ENCODE measurements at places on chromosomes 5 and 9. TPM values are rescaled to one million over a fixed set of nuclear protein-coding genes. Genes with fewer than 3 reads are reported as not detected.

GRCh38 chr5:65149827-65150226, 331.9 kb downstream of the ADAMTS6 start:
- H3K4me3 ChIP-seq = no peak overlapping the region
- H3K36me3 ChIP-seq = peaks cover 4% of the 10 kb centered on the region
- H3K4me1 ChIP-seq = peaks cover 8% of the 10 kb centered on the region
- H3K27me3 ChIP-seq = peaks cover 24% of the 10 kb centered on the region

- H3K4me3 ChIP-seq = no peak overlapping the region
- no peak overlapping the region for H3K27ac ChIP-seq
- H3K27me3 ChIP-seq = no peaks in the 10 kb centered on the region
- H3K4me1 ChIP-seq = no peaks in the 10 kb centered on the region
Measured at GRCh38 chr5:80837679-80838078, 122.5 kb upstream of the RASGRF2 start.

DNA sequence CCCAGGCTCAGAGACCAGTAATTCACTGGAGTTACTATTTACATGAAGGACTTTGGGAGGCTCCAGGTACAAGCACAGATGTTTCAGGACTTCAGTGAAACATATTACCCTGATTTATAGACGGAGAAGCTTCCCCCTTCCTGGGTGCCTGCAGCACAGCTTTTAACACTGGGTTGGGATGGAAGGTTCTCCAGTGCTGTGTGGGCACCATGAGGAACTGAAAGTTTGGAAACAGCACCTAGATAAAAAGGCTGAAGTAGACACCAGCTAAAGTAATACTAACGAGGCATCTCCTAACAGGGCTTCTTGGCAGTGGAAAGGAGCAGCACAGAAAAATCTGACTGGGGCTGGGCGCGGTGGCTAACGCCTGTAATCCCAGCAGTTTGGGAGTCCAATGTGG, 70.7 kb downstream of the GCNT1 start:
- no peaks in the 10 kb centered on the region for H3K27me3 ChIP-seq
- no peak for DNase-seq
- peaks cover 3% of the 10 kb centered on the region for H3K36me3 ChIP-seq
- no peak overlapping the region for H3K27ac ChIP-seq
- peaks cover 4% of the 10 kb centered on the region for H3K4me1 ChIP-seq
- H3K4me3 ChIP-seq = no peak overlapping the region

GRCh38 chr5:113230711-113231652, 203.8 kb downstream of the TSSK1B start:
- H3K27me3 ChIP-seq = no peaks in the 10 kb centered on the region
- no peak for DNase-seq
- H3K36me3 ChIP-seq = no peaks in the 10 kb centered on the region
- no peak overlapping the region for H3K4me3 ChIP-seq

- no peaks in the 10 kb centered on the region for H3K36me3 ChIP-seq
- no peaks in the 10 kb centered on the region for H3K27me3 ChIP-seq
- DNase-seq = no peak
Measured at GRCh38 chr5:28726815-28727214, 1688.4 kb upstream of the CDH9 start.

DNA sequence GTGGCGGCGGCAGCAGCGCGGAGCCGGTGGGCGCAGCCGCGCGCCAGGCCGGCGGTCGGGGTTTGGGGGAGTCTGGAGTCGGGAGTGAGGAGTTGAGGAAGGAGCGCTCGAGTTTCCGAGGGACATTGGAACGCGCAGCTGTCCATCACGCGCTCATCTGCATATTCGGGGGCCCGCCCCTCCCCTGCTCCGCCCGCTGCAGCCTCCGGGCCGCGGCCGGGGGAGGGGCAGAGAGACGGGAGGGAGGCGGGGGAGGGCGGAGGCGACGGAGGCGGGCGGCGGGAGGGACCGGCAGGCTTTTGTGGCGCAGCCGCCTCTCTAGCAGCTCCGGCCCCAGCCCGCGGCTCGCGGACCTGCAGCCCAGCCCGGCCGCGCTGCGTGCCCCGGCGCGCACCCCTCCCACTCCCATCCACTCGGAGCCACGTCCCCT, at the start of gene IRX2:
IRX2 (minus strand) TSS at position 86 of the 430 bp plus-strand sequence. CDS start 264 bp downstream, outside the sequence.
- peaks cover 42% of the 10 kb centered on the region for H3K4me1 ChIP-seq
- peak; percentile 92 for DNase-seq
- 0 out of 2 replicates have a peak within 1 kb of the TSS, but pooled peaks have one; percentile 32 for H3K27ac ChIP-seq
- H3K27me3 ChIP-seq = peaks cover 63% of the 10 kb centered on the region
- peak within 1 kb of the TSS; percentile 87 for H3K4me3 ChIP-seq
- peaks cover 18% of the 10 kb centered on the region for H3K36me3 ChIP-seq

DNA sequence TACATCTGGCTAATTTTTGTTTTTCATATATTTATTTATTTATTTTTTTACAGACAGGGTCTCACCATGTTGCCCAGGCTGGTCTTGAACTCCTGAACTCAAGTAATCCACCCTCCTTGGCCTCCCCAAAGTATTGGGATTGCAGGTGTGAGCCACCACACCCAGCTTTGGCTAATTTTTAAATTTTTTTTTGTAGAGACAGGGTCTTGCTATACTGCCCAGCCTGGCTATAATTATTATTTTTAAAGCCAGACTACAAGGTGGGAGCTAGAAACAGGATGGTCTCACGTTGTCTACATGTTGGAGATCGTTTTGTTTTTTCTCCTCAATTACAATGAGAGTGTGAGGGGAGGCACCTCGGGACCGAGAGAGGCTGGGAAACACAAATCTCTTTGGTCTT, 23.8 kb downstream of the ASS1 start:
- DNase-seq = no peak
- no peaks in the 10 kb centered on the region for H3K27me3 ChIP-seq
- H3K4me1 ChIP-seq = peaks cover 18% of the 10 kb centered on the region
- no peak overlapping the region for H3K27ac ChIP-seq

DNA sequence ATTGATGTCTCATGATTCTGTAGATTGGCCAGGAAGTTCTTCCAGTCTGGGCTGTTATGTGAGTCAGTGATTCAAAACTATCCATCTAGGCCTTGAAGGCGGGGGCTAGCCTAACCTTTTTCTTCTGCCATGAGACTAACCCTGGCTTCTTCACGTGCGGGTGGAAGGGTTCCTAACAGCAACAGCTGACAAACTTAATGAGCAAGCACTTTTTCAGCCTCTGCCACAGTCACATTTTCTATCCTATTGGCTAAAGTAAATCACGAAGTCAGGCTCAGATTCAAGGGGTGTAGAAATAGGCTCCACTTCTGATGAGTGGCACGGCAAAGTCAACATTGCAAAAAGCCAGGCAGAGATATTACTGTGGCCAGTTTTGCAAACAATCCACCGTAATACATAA, 68.4 kb downstream of the STK32A start:
- H3K4me1 ChIP-seq = peaks cover 21% of the 10 kb centered on the region
- peaks cover 2% of the 10 kb centered on the region for H3K36me3 ChIP-seq
- no peak overlapping the region for H3K4me3 ChIP-seq

- no peak overlapping the region for H3K4me3 ChIP-seq
- no peak overlapping the region for H3K27ac ChIP-seq
- H3K27me3 ChIP-seq = no peaks in the 10 kb centered on the region
- no peak for DNase-seq
Measured at GRCh38 chr5:170480260-170480659, 23.6 kb upstream of the KCNIP1 start.

DNA sequence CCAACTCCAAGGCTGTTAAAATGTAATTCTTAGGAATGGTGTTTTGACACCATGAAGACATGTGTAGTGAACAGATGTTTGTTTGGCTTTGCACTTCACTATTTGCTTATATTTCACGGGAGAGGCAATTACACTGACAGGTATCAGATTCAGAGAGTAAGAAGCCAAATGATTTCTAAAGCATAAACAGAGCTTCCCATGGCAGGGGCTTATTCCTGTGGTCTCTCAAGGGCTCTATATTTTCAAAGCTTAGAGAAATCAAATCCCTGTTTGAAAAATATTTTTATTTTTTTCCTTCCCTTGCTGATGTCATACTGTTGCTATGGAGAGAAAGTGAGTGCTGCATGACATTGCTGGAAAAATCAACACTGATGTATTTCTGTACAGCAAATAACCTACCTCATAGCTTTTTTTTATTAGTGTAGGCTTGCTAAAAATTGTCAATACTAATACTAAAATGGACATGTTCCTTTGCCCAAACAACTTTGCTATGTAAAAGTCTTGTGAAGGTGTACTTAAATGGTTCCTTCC, 161.4 kb downstream of the GIN1 start:
- no peaks in the 10 kb centered on the region for H3K27me3 ChIP-seq
- no peak overlapping the region for H3K4me3 ChIP-seq
- no peak overlapping the region for H3K27ac ChIP-seq
- DNase-seq = no peak
- no peaks in the 10 kb centered on the region for H3K36me3 ChIP-seq
- H3K4me1 ChIP-seq = no peaks in the 10 kb centered on the region

- peaks cover 44% of the 10 kb centered on the region for H3K36me3 ChIP-seq
- no peaks in the 10 kb centered on the region for H3K4me1 ChIP-seq
- no peak overlapping the region for H3K27ac ChIP-seq
- H3K4me3 ChIP-seq = no peak overlapping the region
- H3K27me3 ChIP-seq = peaks cover 3% of the 10 kb centered on the region
Measured at GRCh38 chr9:20170122-20170521, 381.3 kb upstream of the SLC24A2 start.

The ZBTB26 gene
- 6.3 TPM for total RNA-seq

The SEMA4D gene
- total RNA-seq = 60.5 TPM

The UHRF2 gene
- total RNA-seq = 39.0 TPM

The CTSV gene
- 68.4 TPM for total RNA-seq

The NAA35 gene
- total RNA-seq = 30.9 TPM

The OTULIN gene
- 24.1 TPM for total RNA-seq

The GABRA1 gene
- total RNA-seq = 0.48 TPM

The SPATA31C1 gene
- not detected for total RNA-seq

The FABP6 gene
- total RNA-seq = 2.9 TPM

The SMIM33 gene
- not detected for total RNA-seq

Measured in WTC11 (cell line).